Activated CD8-positive, alpha-beta T cell treated with anti-CD3 and anti-CD28 coated beads for 36 hours (primary cell): ENCODE measurements at places on chromosomes 3 and 15. TPM values are rescaled to one million over a fixed set of nuclear protein-coding genes. Genes with fewer than 3 reads are reported as not detected.

The TERC gene
- 29.0 TPM for total RNA-seq

GRCh38 chr3:72317491-72317890 lies 530.8 kb downstream of the SHQ1 start:
- H3K4me3 ChIP-seq = no peak overlapping the region
- DNase-seq = no peak
- no peaks in the 10 kb centered on the region for H3K4me1 ChIP-seq
- H3K27me3 ChIP-seq = no peaks in the 10 kb centered on the region
- no peak overlapping the region for H3K27ac ChIP-seq

- H3K27me3 ChIP-seq = no peaks in the 10 kb centered on the region
- no peak overlapping the region for H3K4me3 ChIP-seq
- H3K4me1 ChIP-seq = peaks cover 21% of the 10 kb centered on the region
- DNase-seq = no peak
- no peaks in the 10 kb centered on the region for H3K36me3 ChIP-seq
- peak overlapping the region; percentile 79 for H3K27ac ChIP-seq
Observed at GRCh38 chr3:177795859-177796258, 598.6 kb upstream of the TBL1XR1 start.

DNA sequence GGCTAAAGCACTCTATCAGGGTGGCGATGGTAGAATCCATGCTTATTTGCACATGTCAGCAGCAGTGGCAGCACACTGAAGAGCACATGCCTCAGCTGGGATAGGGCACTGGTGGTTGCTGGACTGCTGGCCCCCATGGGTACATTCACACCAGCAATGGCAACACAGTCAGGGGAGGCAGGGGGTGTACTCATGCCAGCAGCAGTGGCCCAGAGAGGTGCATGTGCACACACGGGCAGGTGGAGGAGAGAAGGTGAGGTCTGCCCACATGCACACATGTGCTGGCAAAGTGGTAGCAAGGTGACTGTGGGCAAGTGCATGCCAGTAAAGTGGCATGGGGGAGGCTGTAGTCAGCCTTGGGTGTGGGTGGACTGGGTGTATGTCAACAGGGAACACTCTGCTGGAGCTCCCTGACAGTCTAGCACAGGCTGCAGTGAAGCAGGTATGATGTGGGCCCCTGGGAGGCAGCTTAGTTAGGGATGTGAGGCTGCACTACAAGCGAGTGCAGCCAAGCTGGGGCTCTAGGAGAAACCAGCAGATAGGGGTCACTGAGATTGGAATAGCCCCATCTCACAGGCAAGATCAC lies 53.9 kb upstream of the NPAP1 start:
- no peaks in the 10 kb centered on the region for H3K27me3 ChIP-seq
- H3K4me3 ChIP-seq = no peak overlapping the region
- no peak overlapping the region for H3K27ac ChIP-seq
- no peaks in the 10 kb centered on the region for H3K36me3 ChIP-seq

- H3K27ac ChIP-seq = no peak overlapping the region
- H3K4me1 ChIP-seq = peaks cover 12% of the 10 kb centered on the region
- no peak for DNase-seq
- H3K27me3 ChIP-seq = no peaks in the 10 kb centered on the region
Observed at GRCh38 chr3:187966636-187967406, 187.1 kb upstream of the LPP start.

The CDHR4 gene
- not detected for total RNA-seq

- no peak overlapping the region for H3K4me3 ChIP-seq
- peaks cover 58% of the 10 kb centered on the region for H3K36me3 ChIP-seq
- no peaks in the 10 kb centered on the region for H3K27me3 ChIP-seq
Observed at GRCh38 chr15:77025941-77026411, 31.1 kb downstream of the PSTPIP1 start.

- DNase-seq = no peak
- no peaks in the 10 kb centered on the region for H3K4me1 ChIP-seq
- H3K27me3 ChIP-seq = no peaks in the 10 kb centered on the region
- no peak overlapping the region for H3K27ac ChIP-seq
Observed at GRCh38 chr3:41394896-41395295, 195.6 kb downstream of the CTNNB1 start.

DNA sequence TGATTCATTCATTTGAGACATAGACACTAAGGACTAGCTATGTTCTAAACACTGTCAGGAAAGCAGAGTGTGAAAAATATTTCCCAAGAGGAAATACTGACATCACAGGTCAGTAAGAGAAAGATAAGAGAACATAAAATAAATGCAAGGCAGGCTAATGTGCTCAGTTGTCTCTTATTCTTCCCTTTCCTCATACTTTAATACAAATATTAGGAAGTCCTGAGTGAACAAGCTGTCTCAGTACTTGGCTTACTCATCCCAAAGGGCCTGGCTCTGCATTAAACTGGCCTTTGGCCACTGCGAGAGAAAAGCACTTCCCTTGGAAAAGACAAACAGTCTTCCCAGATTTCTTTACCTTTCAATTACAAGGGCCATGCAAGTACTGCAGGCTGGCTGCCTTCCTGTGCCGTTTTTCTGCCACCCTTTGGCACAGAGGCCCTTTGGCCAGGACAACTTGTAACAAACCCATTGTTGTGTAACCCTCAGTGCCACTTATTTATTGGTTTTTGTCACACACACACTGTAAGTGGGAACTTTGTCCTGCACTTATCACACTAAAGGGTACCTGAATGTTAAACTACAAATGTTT lies 31.7 kb downstream of the EDC3 start:
- peaks cover 15% of the 10 kb centered on the region for H3K4me1 ChIP-seq
- H3K36me3 ChIP-seq = peaks cover 7% of the 10 kb centered on the region
- no peak for DNase-seq
- H3K27ac ChIP-seq = no peak overlapping the region
- no peaks in the 10 kb centered on the region for H3K27me3 ChIP-seq
- H3K4me3 ChIP-seq = no peak overlapping the region

The DNAH12 gene
- total RNA-seq = not detected

DNA sequence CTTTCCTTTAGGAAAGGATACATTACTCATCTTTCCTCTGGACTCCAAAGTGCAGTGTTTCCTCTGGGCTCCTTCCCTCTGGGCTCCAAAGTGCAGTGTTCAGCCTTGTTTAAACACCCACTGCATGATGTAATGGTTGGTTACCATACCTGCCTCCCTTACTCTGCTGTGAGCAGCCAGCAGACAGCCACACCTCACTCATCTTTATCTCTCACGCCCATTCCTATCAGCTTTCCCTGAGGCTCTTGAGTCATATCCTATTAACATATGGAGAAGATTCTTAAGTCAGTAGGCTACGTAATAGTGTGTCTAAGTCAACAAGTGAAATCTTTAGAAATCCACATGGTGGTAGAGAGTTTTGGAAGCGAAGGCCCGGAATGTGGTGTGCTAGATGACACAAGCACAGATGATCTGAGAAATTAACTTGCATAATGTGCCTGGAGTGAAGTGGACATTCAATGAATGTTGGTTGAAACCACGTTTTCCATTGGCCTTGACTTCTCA lies 97.2 kb upstream of the CTNNB1 start:
- H3K27me3 ChIP-seq = no peaks in the 10 kb centered on the region
- H3K4me1 ChIP-seq = no peaks in the 10 kb centered on the region
- H3K36me3 ChIP-seq = no peaks in the 10 kb centered on the region
- no peak overlapping the region for H3K27ac ChIP-seq
- H3K4me3 ChIP-seq = no peak overlapping the region

The GPR156 gene
- total RNA-seq = not detected

The AADACL2 gene
- total RNA-seq = not detected

The TMEM44 gene
- 4.4 TPM for total RNA-seq

DNA sequence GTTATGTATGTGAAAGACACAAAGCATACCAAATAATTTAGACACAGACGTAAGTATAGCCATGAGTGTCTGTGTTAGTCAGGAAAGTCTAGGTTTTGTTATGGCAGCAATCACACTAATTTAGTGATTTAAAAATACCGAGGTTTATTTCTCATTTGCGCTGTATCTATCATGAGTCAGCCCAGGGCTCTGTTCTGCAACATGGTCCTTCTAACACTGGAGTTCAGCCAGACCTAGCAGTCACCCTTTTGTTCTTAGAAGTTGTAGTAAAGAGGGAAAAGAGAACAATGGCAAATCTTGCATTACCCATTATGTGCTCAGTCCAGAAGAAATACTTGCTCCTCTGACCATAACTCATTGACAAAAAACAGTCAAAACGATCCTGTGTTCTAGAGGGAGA lies 311.5 kb downstream of the NLGN1 start:
- DNase-seq = no peak
- no peak overlapping the region for H3K27ac ChIP-seq
- H3K27me3 ChIP-seq = no peaks in the 10 kb centered on the region

The GOLGA8R gene
- total RNA-seq = 2.8 TPM

GRCh38 chr15:57735891-57736290 lies 29.4 kb downstream of the POLR2M start:
- H3K4me3 ChIP-seq = no peak overlapping the region
- peaks cover 5% of the 10 kb centered on the region for H3K36me3 ChIP-seq
- H3K27ac ChIP-seq = no peak overlapping the region
- H3K27me3 ChIP-seq = no peaks in the 10 kb centered on the region

GRCh38 chr3:101824702-101825101 lies 24.6 kb upstream of the NFKBIZ start:
- no peak overlapping the region for H3K4me3 ChIP-seq
- peaks cover 53% of the 10 kb centered on the region for H3K4me1 ChIP-seq
- DNase-seq = no peak
- peak overlapping the region; percentile 82 for H3K27ac ChIP-seq

DNA sequence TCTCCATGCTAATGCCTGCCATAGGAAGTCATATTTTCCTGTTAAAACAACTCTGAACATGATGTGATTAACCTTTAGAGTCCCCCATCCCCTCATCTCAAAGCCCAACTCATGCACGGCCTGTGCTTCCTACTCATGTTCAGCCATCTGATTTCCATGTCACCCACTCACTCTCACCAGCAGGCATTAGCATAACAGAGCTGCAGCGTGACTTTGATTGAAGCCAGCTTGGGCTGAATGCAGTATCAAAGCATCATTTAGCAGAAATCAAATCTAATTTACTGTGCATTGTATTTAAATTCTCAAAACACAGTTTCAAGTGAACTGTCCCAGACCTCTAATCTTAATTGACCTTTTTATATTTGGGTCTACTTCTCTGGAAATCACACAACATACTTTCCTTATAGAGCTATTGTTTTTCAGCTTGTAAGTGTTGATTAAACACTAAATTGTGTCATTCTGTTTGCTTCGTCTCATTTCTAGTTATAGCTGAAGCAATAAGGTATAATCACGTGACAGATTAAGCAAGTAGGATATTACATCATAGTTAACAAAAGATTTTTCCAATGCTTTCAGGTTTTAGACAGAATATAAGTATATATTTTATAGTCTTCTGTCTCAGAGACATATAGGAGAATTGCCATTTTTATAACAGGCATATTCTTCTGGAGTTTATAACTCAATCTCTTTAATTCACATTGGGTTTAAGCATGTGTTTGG lies 501.5 kb downstream of the ROBO2 start:
- no peak overlapping the region for H3K27ac ChIP-seq
- H3K4me1 ChIP-seq = no peaks in the 10 kb centered on the region
- no peaks in the 10 kb centered on the region for H3K27me3 ChIP-seq

DNA sequence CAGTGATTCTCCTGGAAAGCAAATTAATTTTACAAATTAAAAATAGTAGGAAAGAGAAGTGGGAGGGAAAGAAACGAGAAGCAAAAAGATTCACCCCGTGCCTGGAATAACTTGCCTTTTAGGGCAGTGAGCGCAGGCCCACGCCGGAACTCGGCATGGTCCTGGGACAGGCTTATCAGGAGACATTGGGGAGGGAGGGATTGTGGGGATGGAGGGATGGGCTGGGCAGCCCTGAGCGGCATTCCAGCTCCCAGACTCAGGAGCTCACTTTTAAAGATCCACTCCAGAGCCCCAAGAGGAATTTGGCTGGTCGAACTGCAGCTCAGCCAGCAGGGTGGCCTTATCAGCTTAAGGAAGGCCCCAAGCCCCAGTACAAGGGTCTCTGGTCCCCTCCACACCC lies 117.9 kb downstream of the ADCY5 start:
- no peak overlapping the region for H3K27ac ChIP-seq
- H3K4me3 ChIP-seq = no peak overlapping the region
- peaks cover 2% of the 10 kb centered on the region for H3K27me3 ChIP-seq
- DNase-seq = no peak

DNA sequence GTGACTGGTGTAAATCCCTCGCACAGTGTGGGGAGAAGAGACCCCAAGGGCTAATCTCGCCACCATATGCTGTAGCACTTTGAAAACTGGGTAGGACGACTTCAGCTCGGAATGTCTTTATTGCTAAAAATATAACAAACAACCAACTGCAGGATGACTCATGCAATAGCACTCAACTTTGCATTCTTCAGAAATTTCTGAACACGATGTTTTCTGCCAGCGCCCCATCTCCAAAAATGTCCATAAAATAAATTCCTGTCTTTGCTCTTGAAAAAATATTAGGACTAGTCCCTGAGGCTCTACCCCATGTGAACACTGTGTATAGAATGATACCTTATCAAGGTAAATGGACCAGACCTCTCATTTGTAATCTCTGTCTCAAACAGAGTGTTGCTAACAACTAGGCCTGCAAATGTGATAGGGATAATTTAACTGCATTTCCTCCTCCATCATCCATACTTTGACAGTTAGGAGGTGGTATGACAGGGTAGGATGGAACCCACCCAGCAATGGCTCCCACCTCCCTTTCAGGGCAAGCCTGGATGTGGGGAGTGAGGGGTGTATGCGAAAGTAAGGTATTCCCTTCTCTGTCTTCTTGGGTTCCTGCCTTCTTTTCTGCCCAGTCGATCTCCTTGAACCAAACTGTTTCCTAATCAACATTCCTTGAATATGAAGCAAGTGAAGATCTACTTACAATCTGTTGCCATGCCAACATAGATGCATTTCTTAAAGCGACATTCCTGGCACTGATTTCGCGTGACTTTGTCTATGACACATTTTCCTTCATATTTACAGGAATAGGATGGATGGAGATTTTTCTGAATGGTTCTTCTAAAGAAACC lies 201.1 kb downstream of the NR1D2 start:
- no peaks in the 10 kb centered on the region for H3K36me3 ChIP-seq
- H3K27me3 ChIP-seq = no peaks in the 10 kb centered on the region

The ALS2CL gene
- total RNA-seq = 1.7 TPM

DNA sequence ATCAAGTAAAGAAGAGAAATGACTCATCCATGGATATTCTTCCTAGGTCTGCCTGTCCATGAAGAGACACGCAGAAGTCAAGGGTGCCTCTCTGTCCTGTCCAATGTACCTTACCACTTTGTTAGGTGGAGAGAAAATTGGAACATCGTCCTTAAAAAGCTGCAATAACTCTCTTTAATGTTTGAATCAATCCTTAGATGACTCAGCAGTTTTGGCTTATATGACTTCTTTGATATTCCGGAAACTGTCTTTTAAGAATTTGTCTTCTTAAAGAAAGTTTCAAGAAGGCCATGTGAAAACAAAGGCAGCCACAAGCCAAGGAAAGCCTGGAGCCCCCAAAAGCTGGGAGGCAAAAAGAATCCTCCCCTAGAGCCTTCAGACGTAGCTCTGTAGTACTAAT lies 49.2 kb downstream of the MRPL3 start:
- peaks cover 10% of the 10 kb centered on the region for H3K36me3 ChIP-seq
- no peak for DNase-seq
- H3K4me3 ChIP-seq = no peak overlapping the region
- H3K4me1 ChIP-seq = no peaks in the 10 kb centered on the region
- no peak overlapping the region for H3K27ac ChIP-seq

- no peaks in the 10 kb centered on the region for H3K36me3 ChIP-seq
- H3K27ac ChIP-seq = no peak overlapping the region
Observed at GRCh38 chr3:172635588-172635987, 75.3 kb downstream of the NCEH1 start.
